Activated CD8-positive, alpha-beta memory T cell treated with anti-CD3 and anti-CD28 coated beads for 4 hours (primary cell): ENCODE measurements at places on chromosomes 12 and 14.

DNA sequence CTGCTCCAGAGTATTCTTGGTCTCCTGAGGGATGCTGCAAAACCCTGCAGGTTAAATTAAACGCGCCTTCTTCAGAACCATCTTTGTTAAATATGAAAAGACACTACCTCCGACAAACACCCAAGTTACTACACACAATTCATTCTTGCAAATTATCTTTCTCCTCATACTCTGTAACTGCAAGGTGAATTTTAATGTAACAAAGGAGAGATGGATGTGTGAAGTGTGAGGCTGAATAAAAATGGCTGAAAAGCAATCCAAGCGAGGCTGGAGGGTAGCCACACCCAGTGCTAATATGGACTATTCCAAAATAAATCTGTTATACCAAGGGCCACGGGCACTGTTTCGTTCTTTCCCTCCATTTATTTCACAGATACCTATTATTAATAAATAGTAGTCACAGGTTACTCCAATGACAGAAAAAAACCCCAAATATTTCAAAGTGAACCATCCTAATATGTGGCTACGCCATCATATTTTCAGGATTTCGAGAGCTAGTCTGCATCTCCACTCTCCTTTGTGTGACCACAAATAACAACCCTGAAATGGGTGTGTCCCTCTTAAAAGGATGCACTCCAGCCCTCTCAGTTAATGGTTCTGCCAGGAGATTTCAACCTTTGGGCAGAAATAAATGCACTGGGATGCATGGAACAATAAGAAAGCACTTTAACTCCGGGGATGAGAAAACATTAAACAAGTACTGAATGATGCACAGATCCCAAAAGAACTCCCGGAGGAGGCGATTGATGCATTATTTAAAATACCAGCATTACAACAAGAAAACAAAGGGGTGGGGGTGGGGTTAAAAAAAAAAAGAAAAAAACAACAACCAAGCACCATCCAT lies 53.1 kb upstream of the CCDC175 start:
- no peak for DNase-seq

GRCh38 chr12:94091624-94092023 lies 56.8 kb upstream of the PLXNC1 start:
- no peak for DNase-seq

GRCh38 chr14:92702441-92702918 lies 45.9 kb downstream of the LGMN start:
- DNase-seq, result no peak

DNA sequence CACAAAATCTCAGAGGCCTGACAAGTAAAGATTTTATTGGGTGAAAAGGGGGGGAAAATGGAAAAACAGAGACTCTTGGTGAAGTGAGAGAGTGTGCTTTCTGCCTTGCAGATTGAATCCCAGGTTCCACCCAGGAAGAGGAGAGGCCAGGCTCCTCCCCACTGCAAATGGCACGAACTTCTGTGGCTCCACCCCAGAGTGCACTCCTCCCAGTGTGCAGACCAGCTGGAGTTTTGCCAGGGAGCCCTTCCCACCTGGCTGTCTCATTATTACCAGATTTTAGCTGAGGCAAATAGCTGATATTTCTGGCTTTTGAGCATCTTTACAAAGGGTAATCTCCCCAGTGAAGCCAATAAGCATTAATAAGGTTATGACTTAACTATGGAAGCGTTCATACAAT lies 51.9 kb downstream of the TESPA1 start:
- DNase-seq, result no peak

- no peak for DNase-seq
Measured at GRCh38 chr12:96365604-96366380, 34.4 kb downstream of the CDK17 start.

DNA sequence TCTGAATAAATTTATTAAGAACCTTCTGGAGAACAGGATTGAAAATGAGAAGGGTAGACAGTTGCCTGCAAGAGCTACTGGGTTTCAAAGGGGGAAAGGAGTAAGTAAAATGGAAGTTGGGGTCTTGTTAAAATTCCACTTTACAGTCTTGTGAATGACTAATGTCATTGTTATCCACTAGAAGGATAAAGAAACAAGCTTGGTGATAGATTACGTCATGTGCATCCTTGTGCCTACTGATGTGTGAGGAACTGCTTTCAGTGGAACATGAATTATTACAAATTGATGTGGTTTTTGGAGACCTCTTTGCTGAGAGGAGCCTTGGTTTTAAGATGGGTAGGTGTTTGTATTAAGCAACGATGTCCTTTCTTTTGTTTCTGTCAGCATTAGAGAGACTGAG lies 272.5 kb upstream of the PRICKLE1 start:
- DNase-seq, result no peak

DNA sequence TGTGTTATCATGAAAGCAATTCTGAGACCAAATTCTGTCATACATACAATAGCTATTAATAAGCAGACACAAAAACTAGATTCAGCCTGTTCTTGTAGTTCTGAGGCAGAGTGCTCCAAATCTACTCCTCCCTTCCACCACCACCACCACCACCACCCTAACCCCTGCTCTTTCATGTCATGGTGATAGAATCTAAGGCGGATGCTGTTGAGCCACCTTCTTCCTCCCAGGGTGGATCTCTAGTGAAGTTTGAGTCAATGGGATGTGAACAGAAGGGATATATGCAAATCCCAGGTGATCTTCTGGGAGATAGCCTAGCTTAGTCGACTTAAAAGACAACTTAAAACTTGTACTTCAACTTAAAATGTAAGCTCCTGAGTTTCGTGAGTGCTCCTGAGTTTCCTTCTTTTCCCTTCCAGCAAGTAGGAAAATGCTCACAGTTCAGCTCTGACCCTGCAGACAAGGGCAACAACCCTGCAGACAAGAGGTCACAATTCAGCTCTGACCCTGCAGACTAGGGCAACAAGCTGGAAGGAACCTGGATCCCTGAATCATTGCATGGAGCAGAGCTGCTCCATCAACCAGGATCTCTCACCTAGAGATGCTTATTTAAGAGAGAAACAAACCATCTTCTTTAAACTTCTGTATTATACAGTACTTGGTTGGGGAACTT lies 204.1 kb downstream of the TTC8 start:
- no peak for DNase-seq

DNA sequence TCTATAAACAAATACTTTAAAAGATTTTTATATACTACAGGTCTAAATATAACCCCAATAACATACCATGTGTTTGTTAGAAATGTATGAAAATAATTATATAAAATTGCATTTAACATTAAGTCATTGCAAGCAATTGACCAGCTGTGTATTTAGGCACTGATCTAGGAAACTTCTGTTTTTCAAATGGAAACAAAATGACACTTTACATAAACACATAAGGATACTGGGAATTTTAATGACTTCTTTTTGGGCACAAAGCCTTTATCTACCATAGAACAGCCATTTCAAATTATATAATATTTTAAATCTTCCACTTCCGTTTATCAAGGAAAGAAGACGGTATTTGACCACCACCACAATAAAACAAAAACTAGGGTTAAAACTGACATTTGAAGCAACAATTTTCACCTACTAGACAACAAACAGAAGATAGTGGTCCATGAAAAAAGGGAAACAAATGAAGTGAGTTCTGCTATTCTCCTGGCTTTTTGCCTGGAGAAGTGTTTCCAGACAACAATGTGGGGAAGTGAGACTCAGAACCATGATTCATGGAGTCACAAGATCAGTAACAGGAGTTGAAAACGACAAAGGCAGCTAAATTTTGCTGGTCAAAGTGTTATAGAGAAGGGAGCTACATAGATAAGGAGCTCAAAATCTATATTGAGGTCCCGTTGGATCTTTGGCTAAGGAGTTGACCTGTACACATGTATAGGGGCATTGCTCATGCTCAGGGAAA lies 475.1 kb downstream of the TRHDE start:
- no peak for DNase-seq

DNA sequence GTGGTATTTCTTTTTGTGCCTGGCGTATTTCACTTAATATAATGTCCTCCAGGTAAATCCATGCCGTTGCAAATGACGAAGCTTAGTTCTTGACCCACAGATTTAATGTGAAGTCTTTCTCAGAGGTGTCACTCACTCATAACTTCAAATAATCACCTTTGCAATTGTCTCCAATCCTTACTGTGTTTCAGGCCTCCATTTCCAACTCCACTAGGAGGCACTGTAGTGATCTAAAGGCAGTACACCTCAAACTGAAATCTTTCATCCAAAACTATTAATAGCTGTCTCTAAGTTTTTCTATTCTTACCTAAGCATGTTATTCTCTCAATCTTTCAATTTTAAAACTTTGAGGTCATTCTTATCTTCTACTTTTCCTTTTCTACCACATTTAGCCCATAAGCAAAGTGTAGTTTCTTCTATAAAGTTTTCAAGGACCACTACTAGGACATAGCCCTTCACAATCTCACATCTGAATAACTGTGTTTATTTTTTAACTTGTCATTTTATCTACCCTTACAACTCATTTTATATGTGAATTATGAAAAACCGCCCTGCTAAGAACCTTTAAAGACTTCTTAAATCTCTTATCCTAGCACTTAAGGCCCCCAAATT lies 25.5 kb upstream of the FBXO34 start:
- DNase-seq, result peak; percentile 6

- DNase-seq, result no peak
Measured at GRCh38 chr14:58397156-58397555, 1.4 kb downstream of the TOMM20L start.

DNA sequence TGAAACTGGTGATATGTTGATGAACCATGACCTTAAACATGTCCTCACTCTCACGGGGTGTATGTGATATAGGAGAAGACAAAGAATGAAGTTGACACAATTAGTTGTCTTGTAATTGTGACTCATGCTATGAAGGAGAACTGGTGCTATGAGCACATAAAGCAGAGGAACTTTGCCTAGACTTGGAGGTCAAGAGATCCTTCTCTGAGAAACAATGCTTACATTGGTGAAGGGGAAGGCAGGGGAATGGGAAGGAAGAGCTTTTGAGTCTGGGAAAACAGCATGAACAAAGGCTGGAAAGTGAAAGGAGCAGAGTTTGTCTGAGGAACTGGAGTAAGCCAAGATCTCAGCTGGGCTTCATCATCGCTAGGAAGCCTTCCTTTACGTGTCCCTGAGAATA lies 83.2 kb downstream of the MYRFL start:
- no peak for DNase-seq

- DNase-seq, result no peak
Measured at GRCh38 chr14:77064521-77065178, 33.4 kb upstream of the CIPC start.

DNA sequence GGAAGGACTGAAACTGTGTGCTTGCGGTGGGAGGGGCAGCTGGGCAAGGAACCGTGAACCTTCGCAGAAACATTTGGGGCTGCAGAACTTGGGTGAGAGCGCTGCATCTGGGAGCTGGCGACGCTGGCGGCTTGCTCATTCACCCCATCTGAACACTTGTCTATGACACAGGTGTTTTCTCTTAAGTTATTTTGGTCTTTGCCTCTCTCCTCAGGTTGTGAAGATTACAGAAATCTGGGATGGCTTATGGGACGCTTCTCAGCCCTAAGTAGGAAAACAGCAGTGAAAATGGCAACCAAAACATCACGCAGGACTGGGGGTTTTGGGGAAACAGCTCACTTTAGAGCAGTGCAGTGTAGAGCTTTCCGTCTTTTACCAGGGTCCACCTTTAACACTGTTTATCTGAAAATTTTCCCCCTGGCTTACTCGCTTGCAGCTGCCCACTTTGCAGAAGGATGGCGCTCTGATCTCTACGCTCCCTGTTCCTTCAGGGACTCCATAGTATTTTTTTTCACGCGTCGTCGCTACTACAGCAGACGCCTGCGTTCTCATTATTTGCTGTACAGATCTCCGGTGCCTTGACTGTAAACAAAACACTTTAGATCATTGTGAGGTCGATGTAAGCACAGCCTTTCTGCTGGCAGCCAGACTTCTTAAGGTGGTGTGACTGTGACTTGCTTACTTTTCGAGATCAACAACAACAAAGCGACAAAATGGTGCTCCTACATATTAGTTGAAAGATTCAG lies 2.7 kb upstream of the CDKN1B start:
- DNase-seq, result no peak

GRCh38 chr14:97978341-97978740 lies 1181.2 kb downstream of the VRK1 start:
- DNase-seq, result peak; percentile 48

- no peak for DNase-seq
Measured at GRCh38 chr14:55973911-55974630, 144.1 kb upstream of the PELI2 start.

DNA sequence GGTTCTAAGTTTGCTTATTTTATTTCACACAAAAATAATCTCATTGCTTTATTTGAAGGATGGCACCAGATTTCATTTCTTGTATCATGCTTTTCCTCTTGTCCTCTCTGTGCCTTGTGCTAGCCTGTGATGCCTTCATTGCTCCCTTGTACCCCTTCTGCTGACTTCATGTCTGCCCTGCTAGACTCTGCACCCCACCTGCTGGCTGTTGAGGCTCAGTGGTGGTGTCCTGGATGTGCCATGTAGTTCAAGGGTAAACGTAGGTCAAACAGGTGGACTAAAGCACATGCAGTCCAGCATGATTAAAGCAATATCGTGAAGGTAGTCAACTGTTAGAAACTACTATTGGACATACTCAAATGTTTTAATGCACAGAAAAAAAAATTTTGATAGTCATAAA lies 21.6 kb downstream of the MRPS35 start:
- DNase-seq, result no peak

DNA sequence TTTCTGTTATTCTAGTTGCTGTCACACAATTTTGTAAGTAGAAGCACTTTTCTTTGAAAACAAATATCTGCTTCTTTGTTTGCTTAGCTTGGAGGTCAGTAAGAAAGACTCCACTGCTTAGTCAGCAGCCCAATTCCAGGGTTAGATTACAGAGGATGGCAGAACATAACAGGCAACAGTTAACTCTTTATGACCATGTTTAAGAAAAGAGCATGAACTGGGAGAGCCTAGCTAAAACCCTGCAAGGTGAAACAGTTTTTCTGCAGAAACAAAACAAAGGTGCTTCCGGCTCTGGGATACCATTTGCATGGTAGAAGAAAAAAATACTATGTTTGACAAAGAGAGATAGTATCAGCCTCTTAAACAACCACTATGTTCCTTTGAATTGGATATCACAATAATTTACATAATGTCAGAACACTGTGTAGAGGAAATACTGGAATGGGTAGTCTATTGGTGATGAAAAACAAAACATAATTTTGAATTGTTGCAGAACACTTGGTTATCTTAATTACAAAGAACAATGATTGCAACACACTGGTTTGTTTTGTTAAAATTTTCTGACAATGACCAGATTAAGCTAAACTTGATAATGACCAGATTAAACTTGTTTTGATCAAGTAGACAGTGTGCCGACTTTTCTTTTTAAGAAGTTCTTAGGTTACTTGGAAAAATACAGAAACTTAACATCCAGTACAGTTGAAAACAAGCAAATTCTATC lies 22.4 kb upstream of the PPM1H start:
- DNase-seq, result no peak

GRCh38 chr12:125861299-125862281 lies 796.4 kb downstream of the AACS start:
- no peak for DNase-seq

DNA sequence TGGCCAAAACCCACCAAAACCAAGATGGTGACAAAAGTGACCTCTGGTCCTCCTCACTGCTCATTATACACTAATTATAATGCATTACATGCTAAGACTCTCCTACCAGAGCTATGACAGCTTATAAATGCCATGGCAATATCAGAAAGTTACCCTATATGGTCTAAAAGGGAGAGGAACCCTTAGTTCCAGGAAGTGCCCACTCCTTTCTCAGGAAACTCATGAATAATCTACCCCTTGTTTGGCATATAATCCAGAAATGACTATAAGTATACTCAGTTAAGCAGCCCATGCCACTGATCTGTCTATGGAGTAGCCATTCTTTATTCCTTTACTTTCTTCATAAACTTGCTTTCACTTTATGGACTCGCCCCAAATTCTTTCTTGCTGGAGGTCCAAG lies 43.0 kb upstream of the FUT8 start:
- no peak for DNase-seq

GRCh38 chr14:104634138-104634760 lies 29.7 kb upstream of the TMEM179 start:
- DNase-seq, result no peak
